ENCODE measurements at places on chromosomes 5 and 9.

- no peak for DNase-seq
Measured at GRCh38 chr9:114119242-114120191, 20.4 kb upstream of the KIF12 start.

- no peak for DNase-seq
Measured at GRCh38 chr5:181100121-181100875, 30.7 kb downstream of the OR2V1 start.

DNA sequence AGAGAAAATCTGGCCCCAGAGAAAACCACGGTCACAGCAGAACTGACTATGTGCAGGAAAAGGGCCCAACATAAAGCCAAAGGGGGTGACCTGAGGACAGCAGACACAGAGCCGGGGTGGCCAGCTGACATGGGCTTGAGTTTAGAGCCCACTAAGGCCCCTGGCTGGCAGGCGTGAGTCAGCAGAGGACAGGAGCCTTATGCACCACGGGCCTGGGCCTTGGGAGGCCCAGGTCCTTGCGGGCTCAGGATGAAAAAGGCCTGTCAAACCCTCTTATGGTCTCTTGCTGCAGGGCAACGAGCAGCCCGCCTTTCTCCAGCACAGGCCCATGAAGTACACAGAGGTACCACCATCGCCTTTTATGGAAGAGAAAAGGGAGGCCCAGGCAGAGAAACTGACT is 19.7 kb downstream of the STK10 start:
- DNase-seq = no peak

DNA sequence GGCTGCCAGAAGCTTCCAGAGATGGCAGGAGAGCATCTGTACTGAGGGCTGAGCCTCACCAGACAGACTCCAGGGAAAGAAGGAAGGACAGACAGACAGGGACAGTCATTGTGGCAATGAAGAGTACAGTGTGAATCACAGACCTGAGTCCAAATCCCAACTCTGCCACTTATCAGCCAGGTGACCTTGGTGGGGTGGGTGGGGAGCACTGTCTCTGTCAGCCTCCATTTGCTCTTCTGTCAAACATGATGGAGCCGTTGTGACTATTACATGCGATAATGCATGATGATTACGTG is 85.9 kb upstream of the FSTL4 start:
- no peak for DNase-seq

DNA sequence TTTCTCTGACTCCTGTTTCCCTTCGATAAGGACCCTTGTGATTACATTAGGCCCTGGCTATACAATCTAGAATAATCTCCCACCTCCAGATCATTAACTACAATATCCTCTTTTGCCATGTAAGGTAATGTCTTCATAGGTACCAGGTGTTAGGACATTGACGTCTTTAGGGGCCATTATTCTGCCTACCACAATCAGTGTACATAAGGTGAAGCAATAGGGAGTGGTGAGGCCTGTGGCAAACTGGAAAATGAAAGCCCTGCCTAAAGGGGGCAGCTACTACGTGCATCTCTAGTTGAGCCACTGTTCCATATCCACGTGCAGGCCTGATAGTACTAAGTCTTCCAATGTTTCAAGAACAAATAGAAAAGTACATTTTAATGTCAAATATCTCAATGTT is 4.8 kb upstream of the ALDH1B1 start:
- no peak for DNase-seq

- peak; percentile 49 for DNase-seq
Measured at GRCh38 chr5:145946112-145946861, 9.9 kb downstream of the SH3RF2 start.

- DNase-seq = no peak
Measured at GRCh38 chr5:131794586-131794985, 2.2 kb downstream of the FNIP1 start.

DNA sequence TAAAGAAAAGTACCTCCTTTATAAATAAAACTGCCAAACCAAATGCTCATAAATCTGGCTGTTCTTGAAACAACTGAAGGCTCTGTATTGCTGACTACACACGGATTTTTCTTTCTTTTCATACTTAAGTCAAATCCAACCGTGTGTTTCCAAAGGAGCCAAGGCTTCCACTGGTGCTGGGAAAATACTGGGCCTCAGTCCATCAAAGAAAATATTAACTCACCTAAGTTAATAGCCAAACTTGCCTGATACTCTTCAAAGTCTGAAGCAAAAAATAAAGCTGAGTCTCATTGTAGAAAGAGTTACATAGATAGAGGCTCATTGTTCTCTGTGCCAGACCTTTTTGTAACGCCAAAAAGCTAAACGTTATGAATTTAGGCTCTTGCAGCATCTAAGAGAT is 350.4 kb upstream of the CDH9 start:
- no peak for DNase-seq
